ENCODE measurements at places on chromosomes 3 and 15.
A peak's percentile ranks its signal among the peaks of the same experiment; 100 is the strongest.

GRCh38 chr3:175003590-175003989, 144.5 kb downstream of the NAALADL2 start:
- DNase-seq, result no peak

DNA sequence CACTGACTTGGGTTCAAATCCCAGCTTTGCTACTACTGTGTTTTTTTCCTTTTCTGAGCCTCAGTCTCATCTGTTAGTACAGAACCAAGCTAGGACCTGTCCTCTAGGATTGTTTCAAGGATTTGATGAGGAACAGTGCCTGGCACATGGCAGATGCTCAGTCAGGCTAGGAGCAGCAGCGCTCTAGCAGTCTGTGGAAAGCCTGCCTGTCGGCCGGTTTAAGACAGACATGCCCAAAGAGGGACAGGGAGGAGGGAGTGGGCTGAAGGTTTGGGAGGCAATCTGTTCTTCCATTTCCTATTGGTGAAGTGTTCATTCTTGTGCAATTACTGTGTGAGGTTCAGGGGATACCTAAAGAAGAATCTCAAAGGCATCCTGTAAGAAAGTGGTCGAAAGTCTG, 35.1 kb upstream of the RGMA start:
- DNase-seq, result no peak

DNA sequence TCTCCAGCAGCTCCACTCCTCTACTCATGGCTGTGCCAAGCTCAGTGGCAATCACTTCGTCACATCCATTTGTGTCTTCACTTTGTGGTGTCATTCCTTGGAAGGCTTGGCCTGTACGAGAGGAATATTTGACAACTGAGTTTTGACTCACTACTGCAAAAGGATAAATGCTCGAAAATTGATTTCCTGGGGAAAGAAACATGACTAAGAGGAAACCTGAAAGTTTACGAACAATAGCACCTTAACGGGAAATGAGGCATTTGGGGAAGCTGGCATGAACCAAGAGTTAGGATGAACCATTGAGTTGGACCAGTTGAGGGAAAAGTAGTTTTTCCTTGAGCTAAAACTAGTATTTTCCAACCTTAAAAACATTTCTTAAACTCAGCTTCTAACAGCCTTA, 74.2 kb upstream of the ABHD17C start:
- DNase-seq, result no peak

- no peak for DNase-seq
Measured at GRCh38 chr15:45268135-45268534, 16.1 kb downstream of the SLC28A2 start.

DNA sequence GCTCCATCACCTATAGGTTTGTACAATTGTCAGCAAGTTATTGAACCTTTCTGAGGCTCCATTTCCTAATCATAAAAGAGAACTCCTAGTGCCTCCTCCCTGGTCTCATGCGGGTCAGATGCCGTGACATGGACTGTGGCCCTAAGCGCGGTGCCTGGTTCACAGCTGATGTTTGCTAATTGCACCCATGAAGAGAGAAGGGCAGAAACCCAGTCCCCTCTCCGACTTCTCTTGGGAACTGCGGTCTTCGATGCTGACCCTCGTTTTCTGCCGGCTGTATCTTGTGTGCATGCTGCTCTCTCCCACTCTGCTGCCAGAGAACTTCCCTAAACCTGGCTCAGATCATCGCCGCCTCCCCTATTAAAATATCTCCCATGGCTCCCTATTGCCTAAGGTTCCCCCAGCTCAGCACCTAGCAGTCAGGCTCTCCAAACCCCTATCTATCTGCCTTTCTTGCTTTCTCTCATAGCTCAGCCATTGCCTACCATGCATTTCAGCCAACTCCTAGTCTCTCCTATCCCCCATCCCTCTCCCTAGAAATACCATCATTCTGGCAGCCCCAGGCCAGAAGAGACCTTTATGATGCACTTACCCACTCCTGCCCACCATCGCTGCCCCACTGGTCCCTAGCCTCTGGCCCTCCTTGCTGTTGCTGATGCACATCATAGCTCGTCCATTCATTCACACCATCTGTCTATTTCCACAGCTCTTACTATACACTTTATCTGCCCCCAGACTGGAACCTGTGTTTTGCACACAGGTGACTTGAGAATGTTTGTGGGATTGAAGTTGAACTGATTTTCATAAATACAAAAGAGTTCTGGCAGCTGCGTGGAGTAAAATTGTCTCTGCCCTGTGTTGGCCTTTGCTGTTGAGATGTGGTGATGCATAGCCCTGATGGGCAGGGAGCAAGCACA, 6.6 kb downstream of the ISG20 start:
- no peak for DNase-seq

DNA sequence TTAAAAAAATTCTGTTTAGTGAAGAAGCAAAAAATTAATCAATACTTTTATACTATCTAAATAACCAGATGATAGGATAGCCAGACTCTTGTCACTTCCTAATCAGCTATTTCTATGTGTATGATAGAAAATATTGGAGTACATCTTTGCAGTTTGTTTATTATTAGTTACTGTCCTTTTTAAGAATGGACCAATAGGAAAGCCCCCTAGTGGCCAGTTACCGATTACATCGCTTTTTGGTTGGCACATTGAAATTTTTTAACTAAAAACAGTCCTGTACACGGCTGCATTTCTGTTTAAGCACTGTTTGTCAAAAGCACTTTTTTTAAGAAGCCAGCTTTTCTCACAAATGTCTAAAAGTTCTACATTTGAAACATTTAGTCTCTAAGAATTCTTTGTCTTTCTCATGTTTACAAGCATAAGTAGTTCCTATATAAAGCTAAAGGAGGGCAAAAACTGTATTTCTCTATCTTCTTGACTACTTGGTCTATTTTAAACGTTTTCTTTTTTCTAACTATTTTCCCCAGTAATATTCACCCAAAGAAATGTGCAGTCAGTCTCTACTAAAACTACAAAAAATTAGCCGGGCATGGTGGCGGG, 253.2 kb upstream of the LRTM1 start:
- DNase-seq, result no peak

DNA sequence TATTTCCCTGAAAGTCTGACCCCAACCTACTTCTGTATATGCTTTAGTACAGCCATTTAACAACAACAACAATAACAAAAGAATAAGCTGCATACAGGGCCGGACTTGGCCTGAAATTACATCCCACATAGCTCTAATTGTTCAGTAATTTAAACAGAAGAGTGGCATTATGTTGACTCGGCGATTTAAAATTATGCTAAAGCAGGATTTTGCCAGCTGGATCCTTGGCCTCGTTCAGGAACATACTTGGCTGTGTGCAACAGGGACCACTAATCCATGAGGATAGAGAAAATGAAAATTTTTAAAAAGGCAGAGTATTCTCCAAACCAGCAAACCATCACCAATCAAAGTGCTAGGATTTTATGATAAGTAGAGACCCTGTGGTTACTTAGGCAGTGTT, 433.1 kb upstream of the RBMS3 start:
- DNase-seq, result no peak

GRCh38 chr15:48289628-48290027, 41.6 kb upstream of the DUT start:
- DNase-seq, result no peak

- DNase-seq, result peak; percentile 67
Measured at GRCh38 chr15:60520825-60521368, 42.0 kb upstream of the ICE2 start.

DNA sequence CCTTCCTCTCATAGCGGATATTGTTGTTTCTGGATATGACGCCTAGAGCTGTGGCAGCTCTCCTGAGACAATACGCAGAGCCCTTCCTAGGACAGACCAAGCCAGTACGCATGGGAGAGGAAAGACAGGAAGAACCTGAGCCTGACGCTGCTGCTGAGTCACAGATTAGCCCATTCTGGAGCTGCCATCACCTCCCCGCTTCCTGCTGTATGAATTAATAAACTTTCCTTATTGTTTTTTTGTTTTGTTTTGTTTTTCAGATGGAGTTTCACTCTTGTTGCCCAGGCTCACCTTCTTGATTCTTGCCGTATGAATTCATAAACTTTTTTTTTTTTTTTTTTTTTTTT, 67.0 kb downstream of the PPCDC start:
- no peak for DNase-seq

GRCh38 chr3:2655229-2655701, 454.9 kb downstream of the IL5RA start:
- no peak for DNase-seq

GRCh38 chr3:16818945-16819344, 65.8 kb upstream of the PLCL2 start:
- DNase-seq, result no peak

DNA sequence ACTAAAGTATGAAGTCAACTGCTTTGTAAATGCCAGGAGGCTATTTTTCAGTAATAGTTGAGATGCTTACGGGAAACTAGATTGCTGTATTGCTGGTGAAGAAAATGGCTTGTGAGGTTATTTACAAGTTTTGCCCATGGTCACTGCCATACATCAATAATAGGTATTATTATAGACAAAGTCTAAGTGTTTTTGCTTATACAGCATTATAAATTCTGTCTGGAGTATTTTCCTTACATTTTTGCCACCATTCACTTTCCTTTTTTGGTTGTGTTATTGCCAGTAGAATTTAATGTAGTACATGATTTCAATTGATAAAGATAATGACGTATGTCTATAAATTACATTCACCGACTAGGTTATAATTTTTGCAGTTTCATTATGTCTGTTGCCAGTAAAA, 114.2 kb downstream of the CDIN1 start:
- no peak for DNase-seq

- no peak for DNase-seq
Measured at GRCh38 chr3:132135628-132136333, 101.0 kb upstream of the CPNE4 start.

GRCh38 chr3:52323526-52324295, 7.6 kb downstream of the DNAH1 start:
- DNase-seq, result no peak

DNA sequence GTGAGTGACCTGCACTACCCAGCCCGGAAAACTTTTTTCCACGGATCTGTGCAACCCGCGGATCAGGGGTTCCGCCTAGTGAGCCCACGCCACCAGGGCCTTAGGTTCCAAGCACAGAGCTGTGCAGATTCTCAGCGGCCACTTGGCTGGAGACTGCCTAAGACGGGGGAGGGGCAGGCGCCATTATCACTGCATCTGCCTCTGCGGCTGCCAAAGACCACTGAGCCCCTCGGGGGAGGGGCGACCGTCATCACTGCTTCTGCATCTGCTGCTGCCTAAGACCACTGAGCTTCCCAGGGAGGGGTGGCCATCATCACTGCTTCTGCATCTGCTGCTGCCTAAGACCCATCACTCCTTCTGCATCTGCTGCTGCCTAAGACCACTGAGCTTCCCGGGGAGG, 460.2 kb downstream of the OCA2 start:
- no peak for DNase-seq

GRCh38 chr3:190909908-190910307, 47.4 kb upstream of the GMNC start:
- no peak for DNase-seq

DNA sequence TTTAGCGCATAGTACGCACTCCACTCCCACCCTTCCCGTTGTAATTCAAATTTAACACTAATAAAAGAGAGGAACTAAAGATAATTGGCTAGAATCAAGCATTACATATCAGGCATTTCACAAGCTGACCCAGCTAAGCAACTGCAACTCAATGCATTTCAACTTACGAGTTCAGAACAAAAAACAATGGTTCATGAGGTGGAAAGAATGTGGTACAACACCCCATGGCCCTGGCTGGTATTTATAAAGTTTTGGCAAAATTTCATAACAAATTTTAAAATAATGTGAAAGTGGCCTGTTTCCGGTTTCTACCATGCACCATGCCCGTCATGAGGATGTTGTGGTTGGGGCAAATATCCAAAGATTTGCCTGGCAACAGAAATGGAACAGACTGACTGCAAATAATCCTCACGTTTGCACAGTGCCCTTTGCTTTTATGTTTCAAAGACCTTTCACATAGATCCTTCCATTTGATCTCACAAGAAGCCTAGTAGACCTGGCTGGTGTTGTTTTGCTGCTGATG, 455.3 kb upstream of the NR2F2 start:
- DNase-seq, result no peak

- no peak for DNase-seq
Measured at GRCh38 chr15:29870495-29871151, 48.4 kb upstream of the TJP1 start.

- no peak for DNase-seq
Measured at GRCh38 chr15:40554161-40554525, 10.7 kb downstream of the CCDC32 start.

DNA sequence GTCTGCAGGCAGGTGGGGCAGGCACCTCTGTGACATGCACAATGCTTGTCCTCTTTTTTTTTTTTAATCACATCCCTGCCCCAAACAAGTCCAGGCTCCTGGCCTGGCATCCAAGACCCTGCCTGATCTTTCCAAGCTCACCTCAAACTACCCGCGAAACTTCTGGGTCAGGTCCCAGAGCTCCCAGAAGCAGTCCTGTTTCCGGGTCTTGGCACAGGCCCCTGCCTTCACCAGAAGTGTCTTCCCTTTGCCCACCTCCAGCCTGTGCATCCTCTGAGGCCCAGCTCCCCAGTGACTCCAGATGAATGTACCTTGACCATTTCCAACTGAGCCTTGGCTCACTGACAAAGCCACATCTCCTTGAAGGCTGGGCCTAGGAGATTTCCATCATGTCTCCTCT, 23.0 kb downstream of the PLA2G4E start:
- no peak for DNase-seq

- DNase-seq, result no peak
Measured at GRCh38 chr3:141103067-141103466, 51.9 kb downstream of the SPSB4 start.

DNA sequence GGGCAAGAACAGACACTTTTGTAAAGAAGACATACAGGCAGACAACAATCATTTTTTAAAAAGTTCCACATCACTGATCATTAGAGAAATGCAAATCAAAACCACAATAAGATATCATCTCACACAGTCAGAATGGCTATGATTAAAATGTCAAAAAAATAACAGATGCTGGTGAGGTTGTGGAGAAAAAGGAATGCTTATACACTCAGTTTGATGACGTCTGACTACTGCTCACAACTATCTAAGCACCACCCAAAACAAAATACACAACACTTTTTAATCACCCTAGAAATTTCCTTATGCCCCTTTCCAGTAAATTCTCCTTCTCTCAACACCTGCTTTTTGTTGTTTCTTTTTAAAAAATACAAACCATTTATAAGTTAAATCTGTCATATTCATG, 228.8 kb downstream of the ISL2 start:
- no peak for DNase-seq

GRCh38 chr3:157444797-157445184, 8.1 kb downstream of the PTX3 start:
- no peak for DNase-seq

DNA sequence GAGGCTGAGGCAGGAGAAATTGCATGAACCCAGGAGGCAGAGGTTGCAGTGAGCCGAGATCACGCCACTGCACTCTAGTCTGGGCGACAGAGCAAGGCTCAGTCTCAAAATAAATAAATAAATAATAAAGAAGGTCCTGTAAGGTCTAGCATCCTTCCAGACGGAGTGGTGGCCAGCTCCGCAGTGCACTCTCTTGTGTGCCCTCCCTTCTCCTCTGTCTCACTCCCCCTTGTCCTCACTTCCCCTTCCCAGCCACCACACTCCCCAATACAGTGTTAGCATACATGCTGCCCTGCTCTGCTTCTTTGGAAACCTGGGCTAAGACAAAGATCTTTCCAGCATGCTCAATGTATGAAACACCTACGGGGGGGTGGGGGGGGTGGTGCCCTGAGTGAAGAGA, 3.4 kb upstream of the CLN6 start:
- no peak for DNase-seq
